ENCODE measurements at places on chromosomes 5 and 9.

DNA sequence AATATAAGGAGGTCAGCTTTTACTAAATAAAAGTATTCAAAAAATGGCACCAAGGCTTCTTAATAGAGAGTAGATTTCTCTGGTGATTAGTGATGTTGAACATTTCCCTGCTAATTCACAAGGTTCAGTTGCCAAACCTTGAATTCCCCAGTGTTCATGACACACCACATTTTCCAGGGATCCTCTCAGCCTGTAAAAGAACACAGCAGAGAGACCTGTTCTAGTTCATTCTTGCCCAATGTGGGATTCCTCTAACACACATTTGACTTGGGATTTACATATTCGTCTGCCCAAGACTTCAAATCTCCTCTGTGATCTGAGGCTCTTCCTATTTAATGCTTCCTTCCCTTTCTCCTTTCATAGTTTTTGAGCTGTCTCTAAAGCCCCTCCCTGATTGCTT lies 273.2 kb upstream of the CDH9 start:
- DNase-seq = no peak

GRCh38 chr9:105245891-105246161 lies 1.4 kb downstream of the SLC44A1 start:
- DNase-seq = no peak

- DNase-seq = no peak
These were observed at the start of gene LTC4S for GRCh38 chr5:179793468-179794139. TSS of gene LTC4S (plus strand) at chr5:179793986. CDS start at chr5:179794081, 95 bp downstream.

DNA sequence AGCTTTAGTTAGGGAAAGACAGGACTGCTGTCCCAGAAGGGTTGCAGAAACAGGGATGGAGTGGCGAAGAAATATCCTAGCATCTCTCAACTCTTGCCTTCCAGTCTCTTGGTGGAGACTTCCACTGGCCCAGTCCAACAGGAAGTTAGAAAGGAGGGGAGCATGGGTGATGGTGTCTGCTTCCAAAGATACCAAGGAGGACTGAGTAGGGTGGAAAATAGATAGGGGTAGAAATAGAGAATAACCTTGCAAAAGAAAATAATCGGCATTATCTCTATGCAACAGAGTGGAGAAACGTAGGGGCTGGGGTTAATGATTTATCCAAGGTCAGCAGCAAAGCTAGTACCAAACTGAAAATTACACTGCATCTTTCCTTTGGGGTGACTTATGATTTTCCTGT lies 242.3 kb downstream of the PSAT1 start:
- DNase-seq = no peak

DNA sequence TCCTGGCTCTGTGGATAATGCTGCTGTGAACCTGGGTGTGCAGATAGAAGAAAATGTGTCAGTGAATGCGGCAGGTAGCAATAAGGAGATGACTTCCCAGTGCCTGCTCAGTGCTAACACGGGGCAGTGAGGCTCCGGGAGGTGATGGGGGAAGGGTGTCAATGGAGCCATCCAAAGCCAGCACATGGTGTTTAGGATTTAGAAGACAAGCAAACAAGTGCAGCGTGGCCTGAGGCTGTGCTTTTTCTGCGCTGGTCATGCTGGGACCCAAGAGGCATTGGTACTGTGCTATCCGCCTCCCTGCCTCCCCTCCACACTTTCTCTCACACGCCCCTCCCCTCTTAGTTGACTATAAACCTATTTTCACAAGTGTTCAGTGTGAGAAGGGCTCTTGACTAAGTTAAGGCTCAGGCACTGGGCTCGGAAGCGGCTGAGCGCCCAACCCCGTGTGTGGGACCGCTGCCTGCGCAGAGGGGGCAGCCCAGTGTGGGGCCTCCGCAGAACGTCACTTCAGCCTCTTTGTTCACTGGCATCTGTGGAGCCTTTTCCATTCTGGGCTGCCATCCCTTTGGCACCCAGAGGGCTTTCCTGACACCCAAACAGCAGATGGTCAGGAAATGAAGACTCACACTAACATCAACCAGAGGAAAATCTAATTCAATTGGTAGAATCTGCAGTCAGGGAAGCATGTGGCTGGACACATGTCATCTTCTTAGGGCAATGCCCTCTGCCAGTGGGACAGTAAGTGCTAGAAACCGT lies 21.8 kb upstream of the NINJ1 start:
- no peak for DNase-seq

GRCh38 chr9:133880136-133880535 lies 112.0 kb downstream of the VAV2 start:
- DNase-seq = peak; percentile 61
